ENCODE measurements at places on chromosomes 7 and 10. TPM values are rescaled to one million over a fixed set of nuclear protein-coding genes. Genes with fewer than 3 reads are reported as not detected.

POLR2J2 gene
- total RNA-seq, result 13.9 TPM

GRCh38 chr7:139772115-139772514 is 5.7 kb downstream of the HIPK2 start:
- peaks cover 77% of the 10 kb centered on the region for H3K4me1 ChIP-seq
- H3K27me3 ChIP-seq, result no peaks in the 10 kb centered on the region
- H3K27ac ChIP-seq, result no peak overlapping the region
- H3K36me3 ChIP-seq, result peaks cover 45% of the 10 kb centered on the region
- DNase-seq, result no peak
- H3K4me3 ChIP-seq, result no peak overlapping the region

DNA sequence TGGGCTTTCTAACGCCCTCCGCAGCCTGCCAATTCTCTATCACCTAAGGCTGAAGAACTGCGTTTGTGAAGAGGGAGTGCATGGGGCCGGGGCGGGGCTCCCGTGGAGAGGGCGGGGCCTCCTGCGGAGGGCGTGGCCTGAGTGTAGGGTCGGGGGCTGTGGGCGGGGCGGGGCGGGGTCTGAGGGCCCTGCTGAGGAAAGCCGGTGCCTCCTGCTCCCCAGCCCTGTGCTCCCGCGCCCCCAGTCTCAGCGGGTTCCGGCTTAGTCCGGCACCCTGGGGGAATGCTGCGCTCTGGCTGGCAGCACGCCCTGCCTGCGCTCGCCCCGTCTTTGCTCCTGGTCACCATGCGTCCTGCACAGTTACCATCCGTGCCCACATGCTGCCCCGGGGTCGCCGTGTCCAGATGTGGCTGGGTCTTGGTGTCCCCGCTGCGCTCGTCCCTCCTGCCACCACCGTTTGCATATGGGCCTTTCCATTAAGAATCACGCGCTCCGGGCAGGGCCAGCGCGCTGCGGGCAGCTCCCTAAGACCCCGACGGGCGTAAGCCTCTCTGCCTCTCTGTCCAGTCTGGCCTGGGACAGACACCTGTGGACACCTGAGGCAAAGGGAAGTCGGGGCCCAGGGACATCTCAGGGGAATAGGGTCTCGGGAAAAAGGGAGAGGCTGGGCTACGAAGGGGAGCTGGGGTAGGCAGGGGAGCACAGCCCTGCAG is 144.0 kb upstream of the RET start:
- peaks cover 32% of the 10 kb centered on the region for H3K27me3 ChIP-seq
- H3K36me3 ChIP-seq, result no peaks in the 10 kb centered on the region
- no peak overlapping the region for H3K4me3 ChIP-seq
- no peak for DNase-seq

DNA sequence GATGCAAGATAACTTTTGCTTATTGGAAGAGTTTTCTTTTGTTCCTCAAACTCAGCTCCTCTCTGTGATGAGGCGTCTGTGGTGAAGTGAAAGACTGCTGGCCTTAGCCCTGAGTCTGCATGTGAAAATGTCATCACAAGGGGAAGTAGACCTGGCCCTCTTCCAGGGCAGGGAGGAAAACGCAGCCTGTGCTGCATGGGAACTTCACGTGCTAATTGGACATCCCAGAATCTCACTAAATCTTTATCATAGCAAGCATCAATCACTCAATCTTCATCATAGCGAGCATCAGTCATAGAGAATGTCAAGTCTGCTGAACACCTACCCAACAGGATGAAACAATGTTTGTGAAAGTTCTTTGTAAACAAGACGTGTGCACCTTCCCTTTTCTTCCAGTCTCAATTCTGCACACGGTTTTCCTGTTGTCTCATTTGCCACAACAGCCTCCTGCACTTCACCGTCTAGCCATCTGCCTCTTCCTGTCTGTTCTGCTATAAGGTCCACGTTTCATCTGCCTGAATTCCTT is 314.6 kb downstream of the FRMD4A start:
- H3K27me3 ChIP-seq, result peaks cover 5% of the 10 kb centered on the region
- no peak overlapping the region for H3K4me3 ChIP-seq
- no peaks in the 10 kb centered on the region for H3K36me3 ChIP-seq

Data from activated T-helper 2 cell treated with anti-CD3 and anti-CD28 coated beads, Interferon-gamma antibody, Interleukin-2, Interleukin-4, amounts not matched to agents 10 μg/mL and 5 μg/mL and 100 μg/mL, durations not matched to agents 14 hours and 24 hours and 36 hours (primary cell).